Left renal pelvis (tissue), 4 donors: ENCODE measurements at places on chromosomes 11 and 22. TPM values are rescaled to one million over a fixed set of nuclear protein-coding genes. Genes with fewer than 3 reads are reported as not detected.

SF1 gene
- polyA plus RNA-seq, result 439 TPM

VSIG2 gene
- polyA plus RNA-seq, result 17.5 TPM

OR2AG1 gene
- polyA plus RNA-seq, result 0.06 TPM

GRCh38 chr11:92225125-92225567 lies 528 bp downstream of the FAT3 start:
- no peak for DNase-seq

DNA sequence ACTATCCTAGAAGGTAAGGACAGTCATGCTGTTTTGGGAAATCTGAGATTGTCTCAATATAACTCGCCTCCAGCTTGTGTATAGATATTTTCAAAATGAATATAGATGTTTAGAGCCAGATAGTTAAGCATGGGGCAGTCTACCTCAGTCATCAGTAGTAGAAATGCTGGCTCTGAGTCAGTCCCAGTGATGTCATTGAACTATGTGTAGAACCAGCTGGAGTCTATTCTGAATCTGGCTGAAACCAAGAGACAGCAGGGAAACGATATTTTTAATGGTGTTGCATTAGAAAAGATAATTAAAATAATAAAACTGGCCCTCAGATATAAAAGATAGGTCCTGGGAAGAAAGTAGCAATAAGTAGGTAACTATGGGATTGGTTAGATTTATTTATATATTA lies 25.9 kb downstream of the PIWIL4 start:
- DNase-seq, result no peak

GRCh38 chr11:87239001-87239400 lies 201.3 kb downstream of the TMEM135 start:
- no peak for DNase-seq

- no peak for DNase-seq
Measured at GRCh38 chr11:12433121-12433520, 55.8 kb downstream of the PARVA start.

DNA sequence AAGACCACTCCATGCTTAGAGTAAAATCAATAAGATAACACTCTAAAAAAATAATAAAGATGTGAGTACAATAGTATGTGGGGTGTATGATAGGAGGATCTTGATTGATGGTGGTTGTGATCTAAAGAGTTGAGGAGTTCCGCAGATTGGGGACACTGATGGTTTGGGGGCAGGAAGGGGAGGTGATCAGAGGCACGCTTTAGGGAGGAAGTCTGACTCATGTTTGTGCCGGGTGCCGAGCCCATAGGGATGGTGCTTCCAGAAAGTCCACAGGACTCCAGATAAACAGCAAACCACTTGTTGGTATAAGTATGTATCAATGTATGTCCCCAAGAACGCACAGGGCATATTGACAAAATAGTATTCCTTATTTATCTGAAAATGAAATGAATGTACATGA lies 27.5 kb downstream of the LINC01488 start:
- DNase-seq, result no peak

DNA sequence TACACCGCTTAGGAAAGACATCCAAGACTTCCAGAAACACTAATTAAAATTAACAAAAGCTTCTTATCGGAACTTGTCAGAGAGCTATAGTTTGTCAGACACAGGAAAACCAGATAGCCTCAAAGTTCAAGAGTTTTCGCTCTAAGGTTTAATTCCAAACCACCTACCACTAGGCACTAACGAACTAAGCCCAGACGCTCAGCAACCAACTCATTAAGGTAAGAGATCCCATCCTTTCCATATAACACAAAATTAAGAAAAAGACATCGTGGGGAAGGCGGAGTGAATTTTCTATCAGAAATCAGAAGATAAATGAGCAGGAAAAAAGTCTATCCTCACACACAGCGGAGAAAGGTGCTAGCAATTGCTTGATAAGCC lies 382 bp downstream of the IMMP1L start:
- DNase-seq, result no peak
